ENCODE measurements at places on chromosomes 6 and 20.

- DNase-seq = no peak
Observed at GRCh38 chr6:148794797-148795196, 48.0 kb downstream of the UST start.

DNA sequence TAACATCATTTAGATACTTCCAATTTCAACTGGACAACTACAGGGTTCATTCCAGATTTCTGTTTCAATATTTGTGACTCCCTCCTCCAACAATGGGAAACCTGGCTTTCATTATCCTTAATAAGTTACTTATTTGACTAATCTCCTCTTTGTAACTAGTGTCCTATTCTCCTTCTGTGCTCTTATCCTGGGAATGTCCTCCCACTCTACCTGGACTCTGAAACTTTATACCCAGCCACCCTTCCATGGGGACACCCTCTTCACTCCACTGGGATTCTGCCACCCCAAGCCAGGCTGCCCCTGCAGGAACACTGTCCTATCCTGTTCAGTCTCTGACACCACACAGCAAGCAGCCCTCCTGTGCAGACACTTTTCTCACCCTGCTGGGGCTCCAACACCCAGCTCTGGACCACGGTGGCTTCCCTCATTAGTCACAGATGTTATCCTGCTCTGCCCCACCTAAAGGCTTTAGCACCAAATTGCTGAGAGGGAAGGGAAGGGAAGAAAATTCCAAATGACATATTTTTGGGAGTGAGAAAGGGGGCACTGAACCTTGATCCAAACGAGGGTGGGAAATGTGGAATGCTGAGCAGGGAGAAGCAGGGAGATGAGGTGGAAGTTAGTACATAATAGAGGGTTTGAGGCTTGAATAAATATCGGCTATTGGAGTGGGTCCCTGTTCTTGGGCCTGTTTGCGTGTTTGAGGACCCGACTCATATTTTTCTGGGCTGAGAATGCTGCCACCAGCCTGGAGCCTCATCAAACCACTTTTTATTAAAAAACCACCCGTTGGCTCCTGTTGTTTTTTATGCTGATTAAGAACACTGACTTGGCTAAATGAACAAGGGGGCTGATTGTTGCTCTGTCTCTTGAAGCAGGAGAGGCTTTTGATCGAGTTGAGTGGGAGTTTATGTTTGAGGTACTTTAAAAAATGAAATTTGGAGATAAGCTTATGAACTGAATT lies 54.0 kb upstream of the AKIRIN2 start:
- DNase-seq = peak; percentile 21

DNA sequence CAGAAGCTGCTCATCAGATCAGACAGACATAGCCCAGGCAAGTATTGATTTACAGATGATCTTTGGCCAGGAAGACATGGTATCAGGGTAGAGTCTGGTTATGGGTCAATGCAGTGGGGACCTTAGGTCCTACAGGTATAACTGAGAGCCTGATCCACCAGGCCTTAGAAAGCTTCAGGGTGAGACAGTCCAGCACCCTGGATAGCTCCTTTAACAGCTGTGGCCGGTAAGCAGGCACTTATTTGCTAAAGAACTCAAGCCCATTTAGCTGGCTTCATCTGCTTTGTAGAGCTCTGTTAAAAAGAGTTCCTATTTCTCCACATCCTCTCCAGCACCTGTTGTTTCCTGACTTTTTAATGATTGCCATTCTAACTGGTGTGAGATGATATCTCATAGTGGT lies 39.6 kb downstream of the ESR1 start:
- peak; percentile 60 for DNase-seq

DNA sequence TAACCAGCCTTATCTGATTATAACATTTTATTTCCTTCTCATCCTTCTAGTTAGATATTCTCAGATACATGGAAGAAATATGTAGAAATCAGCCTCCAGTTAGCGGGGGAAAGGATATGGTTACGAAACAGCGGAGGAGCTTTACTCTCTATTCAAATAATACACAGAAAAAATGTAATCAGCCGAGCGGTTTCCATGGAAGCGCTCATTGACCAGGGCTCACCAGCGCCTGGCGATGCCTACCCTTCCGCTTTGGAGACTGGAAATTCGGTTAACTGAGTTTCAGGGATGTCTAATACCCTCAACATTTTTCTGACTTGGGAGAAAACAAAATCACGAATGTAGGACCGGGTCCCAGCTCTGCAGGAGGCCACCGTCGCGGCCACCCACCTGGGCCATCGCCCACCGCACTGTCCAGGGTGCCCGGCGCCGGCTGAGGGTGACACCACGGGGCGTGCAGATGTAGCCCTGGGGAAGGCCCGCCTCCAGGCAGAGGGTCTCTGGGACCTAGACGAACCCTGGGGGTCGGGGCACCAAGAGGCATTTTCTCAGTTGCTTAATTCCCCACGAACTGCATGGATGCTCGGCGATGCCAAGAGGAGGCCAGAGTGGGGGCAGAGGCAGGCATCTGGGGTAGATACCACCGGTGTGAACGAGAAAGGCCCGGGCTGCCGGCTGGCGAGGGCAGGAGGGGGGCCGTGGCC lies 1.7 kb downstream of the PRR18 start:
- no peak for DNase-seq

DNA sequence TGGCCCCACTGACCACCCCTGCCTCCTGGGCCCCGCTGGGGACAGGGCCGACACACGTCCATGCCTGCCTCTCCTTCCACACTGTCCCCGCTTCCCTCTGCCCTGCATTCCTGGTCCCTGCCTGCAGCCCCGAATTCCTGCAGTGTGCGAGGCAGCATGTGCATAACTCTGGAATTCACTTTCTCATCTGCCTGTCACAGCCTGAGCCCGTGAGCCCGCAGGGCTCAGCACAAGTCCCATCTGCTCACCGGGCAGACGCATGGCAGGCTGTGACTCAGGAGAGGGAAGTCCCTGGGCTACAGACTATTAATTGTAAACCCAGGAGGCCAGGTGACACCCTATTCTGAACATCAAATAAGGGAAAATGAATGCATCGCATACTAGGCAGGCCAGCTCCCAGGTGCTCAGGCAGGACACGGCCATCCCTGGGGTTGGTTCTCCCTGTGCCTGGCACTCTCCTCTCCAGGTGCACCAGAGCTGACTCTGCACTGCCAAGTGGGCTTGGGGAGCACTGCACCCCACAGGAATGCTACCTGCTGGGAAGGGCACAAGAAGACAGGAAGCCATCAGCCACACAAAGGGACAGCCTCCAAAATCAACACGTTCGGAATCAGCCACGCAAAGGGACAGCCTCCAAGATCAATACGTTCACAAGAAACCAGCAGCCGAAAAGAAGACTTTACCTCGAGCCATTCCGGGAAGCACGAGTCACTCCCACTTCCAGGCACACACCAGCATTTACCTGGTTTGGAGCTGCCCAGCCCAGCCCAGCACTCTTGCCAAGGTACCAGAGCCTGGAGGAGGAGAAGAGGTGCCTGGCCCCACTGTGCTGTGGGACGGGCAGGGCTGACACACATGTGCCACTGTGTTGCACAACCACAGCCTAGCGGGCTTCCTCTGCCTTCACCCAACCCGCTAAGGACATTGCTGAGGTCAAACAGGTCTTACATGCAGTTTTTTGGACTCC lies 65.9 kb downstream of the DLL1 start:
- DNase-seq = peak; percentile 4

- DNase-seq = no peak
Observed at GRCh38 chr6:129338683-129339082, 371.3 kb downstream of the ARHGAP18 start.

- DNase-seq = no peak
Observed at GRCh38 chr20:35833241-35833640, 61.4 kb downstream of the PHF20 start.

- no peak for DNase-seq
Observed at GRCh38 chr20:62377064-62377461, 9.8 kb upstream of the RPS21 start.

DNA sequence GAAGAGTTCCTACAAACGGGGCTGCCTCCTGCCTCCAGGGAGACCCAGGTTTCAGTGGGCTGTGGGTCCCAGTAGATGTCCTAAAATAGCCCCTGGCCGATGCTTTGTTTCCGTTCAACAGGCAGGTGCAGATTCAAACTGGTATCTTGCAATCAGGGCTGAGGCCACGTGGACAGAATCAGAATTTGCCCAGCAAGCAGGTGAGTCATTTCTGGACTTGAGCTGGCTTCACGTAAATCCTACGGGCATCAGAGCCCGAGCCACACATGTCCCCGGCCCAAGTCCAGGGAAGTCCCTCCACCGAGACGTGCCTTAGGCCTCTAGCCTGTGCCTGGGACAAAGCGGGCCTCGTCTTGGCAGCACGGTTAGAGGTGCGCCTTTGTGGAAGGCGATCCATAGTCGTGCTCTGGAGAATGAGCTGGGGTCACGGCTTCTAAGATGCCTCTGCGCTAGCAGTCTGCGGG lies 101.6 kb upstream of the FRMD1 start:
- no peak for DNase-seq

- DNase-seq = no peak
Observed at GRCh38 chr20:40711079-40711478, 22.0 kb upstream of the MAFB start.

DNA sequence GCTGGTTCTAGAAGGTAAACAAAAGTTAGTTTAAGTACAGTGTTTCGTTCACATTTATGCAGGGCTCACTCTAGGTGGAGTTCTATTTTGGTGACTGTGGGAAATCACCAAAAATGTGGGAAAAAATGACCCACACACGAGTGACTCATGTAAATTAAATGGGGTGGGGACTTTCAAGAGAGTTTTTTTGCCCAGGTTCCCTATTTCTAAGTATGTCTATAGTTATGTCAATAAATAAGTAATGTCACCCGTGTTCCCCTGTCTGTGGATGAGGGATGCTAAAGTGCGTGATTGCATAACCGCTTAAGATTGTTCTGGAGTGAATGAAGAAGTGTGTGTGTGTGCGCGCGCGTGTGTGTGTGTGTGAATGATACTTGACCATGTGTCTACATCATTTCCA lies 69.1 kb downstream of the MYB start:
- no peak for DNase-seq

- DNase-seq = no peak
Observed at GRCh38 chr6:20608905-20609304, 74.6 kb downstream of the CDKAL1 start.

GRCh38 chr6:37556881-37557644 lies 57.4 kb upstream of the CCDC167 start:
- DNase-seq = no peak

DNA sequence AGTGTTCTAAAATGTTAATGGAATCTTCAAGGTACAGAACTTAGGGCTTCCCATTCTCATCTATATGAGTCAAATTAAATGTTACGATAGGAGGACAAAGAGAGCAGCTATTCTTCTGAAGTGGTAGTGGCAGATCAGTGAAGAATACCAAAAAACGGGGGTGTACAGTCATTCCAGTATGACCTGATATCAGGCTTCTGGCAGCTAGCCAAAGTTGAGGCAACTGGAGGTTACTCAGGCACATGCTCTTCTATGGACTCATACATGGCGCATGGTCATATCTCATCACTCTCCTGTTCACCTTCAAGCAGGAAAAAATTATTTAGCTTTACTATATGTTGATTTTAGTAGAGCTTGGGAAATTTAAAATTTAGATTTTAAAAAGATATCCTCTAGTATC lies 1608.8 kb downstream of the GRIK2 start:
- no peak for DNase-seq

DNA sequence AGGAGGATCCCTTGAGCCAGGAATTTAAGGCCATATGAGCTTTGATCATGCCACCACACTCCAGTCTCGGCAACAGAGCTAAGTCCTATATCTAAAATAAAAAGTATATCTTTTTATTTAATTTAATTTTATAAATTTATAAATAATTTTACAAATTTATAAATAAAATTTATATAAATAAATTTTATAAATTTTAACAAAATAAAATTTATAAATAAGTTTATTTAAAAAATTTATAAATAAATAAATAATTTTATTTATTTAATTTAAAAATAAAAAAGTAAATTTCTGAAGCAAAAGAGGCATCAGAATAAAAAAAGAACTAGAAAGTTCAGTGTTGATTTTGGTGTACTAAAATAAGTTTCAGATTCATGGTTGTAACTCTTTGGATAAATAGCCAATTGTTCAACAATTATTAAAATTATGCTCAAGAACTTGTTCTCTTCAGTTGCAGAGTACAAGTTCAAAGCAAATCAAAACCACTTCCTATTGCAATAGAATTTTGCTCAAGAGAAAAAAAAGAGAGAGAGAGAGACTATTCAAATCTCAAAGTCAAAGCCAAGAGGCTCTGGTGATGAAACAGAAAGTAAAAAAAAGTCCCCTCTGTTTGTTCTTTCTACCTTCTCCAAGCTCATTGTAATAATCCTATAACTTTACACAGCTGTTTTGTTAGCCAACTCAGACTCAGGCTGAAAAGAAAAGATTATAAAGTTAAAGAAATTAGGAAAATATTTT lies 547.5 kb upstream of the ADGRB3 start:
- DNase-seq = peak; percentile 46

GRCh38 chr6:142763205-142763604 lies 181.8 kb downstream of the HIVEP2 start:
- peak; percentile 19 for DNase-seq

GRCh38 chr20:4815628-4816027 lies 93.9 kb downstream of the PRND start:
- DNase-seq = no peak

DNA sequence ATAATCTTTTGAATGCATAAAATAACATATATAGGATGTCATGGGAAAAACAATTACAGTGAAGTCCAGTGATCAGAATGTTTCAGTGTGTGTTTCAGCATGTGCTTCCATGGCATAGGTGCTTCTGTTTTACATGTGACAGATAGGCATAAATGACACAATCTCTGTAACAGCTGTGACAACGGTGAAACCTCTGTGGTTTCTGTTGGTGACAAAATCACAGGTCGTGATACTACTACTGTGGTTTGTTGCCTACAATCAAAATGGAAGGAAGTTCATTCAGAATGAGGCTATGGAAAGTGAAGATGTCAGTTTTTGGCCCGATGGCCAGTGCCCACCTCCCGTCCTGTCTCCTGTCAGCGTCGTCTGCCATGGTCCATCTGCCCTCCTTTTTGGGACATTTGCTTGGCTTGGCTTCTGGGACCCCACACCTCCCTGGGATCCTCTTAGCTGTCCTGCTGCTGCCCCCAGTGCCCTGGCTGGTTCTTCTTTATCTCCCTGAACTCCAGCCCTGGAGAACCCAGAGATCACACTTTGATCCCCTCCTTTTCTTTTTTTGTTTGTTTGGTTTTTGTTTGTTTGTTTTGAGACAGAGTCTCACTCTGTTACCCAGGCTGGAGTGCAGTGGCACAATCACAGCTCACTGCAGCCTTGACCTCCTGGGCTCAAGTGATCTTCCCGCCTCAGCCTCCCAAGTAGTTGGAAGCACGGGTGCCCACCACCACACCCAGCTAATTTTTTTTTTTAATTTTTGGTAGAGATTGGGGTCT lies 79.3 kb upstream of the NAA20 start:
- DNase-seq = no peak

GRCh38 chr6:82097676-82098075 lies 149.9 kb downstream of the IBTK start:
- DNase-seq = no peak

- peak; percentile 84 for DNase-seq
Observed at GRCh38 chr6:148999929-149000468, 253.2 kb downstream of the UST start.

Measured in adipocyte (in vitro differentiated cells).